ENCODE measurements at places on chromosomes 4 and X.

DNA sequence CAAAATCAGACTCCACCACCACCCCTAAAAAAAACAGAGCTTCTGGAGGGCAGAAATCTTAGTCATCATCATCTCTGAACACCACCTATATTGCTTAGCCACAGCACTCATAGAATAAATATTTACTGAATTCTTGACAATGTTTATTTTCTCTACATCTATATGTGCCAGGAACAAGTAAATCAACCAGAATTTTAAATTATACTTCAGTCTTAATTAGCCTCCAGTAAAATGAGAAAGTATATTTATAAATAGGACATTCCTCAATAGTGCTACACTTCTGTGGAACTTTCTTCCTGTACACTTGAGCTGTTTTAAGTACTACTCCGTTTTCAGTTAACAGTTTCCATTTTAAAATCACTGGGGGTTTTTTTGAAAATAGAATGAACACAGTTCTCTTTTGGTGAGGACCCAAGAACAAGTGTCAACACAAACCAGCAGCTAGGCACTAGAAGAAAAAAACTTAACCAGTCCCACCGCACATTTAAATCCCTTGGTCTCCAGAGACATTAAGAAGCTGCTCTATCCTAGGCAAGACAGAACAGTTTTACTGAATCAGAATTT is 25.5 kb downstream of the SMIM14 start:
- DNase-seq, result no peak

DNA sequence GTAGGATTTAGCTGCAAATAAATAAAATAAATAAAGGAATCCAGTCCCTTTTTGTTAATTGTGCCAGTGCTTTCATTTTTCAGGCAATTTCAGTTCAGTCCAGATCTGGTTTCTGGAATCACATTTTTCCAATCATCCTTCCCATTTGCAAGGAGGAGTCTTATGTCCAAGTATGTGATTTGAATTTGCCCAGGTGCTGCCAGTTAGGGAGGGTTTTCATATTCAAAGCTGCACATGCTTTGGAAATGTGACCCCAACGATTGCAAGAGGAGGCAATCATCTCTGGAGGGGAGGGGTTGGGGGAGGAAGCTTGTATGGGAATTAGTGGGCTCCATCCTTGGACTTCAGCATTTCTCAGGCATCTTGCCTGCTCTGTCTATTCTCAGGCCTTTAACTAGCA is 4.4 kb downstream of the PLAC1 start:
- no peak for DNase-seq

DNA sequence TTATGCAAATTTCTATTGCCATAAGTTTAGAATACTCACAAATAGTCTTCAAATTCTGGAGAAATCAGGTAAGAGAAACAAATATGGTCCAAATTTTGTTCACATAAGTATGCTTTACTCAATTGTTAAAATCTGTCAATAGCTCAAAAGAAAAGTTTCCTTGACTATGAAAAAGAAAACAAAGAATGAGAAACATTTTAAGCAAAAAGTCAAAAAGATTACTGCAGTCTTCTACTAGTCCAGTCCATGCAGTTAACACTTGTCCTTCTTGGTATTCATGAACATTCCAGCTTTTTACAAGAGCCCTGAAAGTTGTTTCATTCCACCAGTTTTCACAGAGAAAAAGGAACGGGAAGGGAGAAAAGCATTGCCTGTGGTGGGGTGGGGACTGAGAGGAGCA is 54.7 kb upstream of the ZXDA start:
- no peak for DNase-seq

GRCh38 chrX:18702362-18703195 is 4.9 kb upstream of the PPEF1 start:
- no peak for DNase-seq

- no peak for DNase-seq
These were observed 50.8 kb downstream of the TMEM165 start for GRCh38 chr4:55446578-55446922.

- no peak for DNase-seq
These were observed 30.7 kb downstream of the SEPTIN11 start for GRCh38 chr4:76980261-76980660.

GRCh38 chrX:114924423-114924822 is 93.0 kb downstream of the IL13RA2 start:
- no peak for DNase-seq

- DNase-seq, result no peak
These were observed 153.4 kb downstream of the PPARGC1A start for GRCh38 chr4:23736466-23736865.

DNA sequence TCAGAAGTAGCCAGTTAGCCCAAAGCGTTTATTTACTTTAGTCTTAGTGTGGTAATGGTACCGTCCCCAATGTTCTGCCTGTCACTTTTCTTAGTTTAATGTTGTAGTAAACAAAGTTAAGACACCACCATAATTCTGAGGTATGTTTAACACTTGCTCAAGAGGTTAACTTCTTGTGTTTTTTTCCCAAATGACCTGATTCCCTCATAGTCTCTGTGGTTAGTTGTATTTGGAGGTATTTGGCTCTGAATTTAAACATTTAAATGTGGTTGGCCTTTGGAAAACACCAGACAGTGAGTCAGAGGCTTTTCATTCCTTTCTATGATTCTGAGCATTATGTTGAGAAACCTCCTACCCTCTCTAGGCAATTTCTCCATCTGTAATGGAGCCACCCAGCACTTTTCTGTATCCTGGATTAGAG is 47.9 kb downstream of the CXCL1 start:
- no peak for DNase-seq

DNA sequence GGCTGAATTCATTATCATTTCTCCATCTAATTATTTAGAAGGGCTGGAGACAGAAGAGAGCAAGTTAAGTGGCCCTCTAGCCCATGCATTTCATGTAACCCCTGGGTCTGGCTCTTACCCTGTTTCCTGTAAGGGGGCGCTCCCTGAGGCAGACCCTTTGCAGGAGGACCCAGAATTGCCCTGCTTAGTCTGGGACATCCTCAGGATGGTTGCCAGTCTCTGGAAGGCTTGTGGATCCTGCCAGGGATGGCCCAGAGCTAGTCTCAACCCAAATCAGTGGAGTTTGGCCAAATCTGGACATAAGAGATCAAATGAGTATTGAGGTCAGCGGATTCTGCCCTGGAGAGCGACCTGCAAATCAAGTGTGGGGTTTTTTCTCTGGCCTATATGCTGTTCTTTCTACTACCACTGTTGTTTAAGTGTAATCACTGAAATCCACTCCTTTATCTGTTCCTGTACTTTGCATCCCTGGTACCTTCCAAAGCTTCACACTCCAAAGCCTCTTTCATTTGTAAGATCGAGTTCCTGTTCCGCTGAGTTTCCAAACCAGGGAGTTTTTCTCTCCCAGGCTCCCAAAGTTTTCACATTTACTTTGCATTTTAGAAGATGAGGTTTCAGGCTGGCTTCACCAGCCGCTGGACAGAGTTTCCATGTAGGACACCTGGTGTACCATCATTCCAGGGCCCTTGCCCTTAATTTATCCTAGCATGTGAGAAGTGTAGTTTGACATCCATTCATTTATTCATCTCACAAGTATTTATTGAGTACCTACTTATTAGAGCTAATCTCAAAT is 6.3 kb downstream of the KLF3 start:
- DNase-seq, result no peak

- DNase-seq, result no peak
These were observed 267.5 kb upstream of the AGTR2 start for GRCh38 chrX:115902995-115903394.

DNA sequence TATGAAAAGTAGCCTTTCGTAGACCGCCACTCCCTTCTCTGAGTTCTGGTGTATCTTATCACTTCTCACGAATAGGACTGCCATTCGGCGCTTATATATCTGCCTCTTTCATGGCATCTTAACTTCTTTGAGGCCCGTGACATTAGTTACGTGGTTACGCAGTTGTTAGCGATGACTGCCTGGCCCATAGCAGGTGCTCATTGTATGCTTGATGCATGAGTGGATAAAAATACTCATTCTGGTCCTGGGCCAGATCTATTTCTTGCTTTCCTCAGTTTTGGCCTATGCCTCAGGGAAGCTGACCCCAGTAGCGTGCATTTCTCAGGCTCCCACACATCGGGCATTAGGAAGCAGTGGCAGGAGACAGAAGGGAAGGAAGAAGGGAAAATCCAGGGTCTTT is 60.7 kb upstream of the PITX2 start:
- no peak for DNase-seq

GRCh38 chr4:94410678-94411206 is 41.0 kb upstream of the PDLIM5 start:
- no peak for DNase-seq

DNA sequence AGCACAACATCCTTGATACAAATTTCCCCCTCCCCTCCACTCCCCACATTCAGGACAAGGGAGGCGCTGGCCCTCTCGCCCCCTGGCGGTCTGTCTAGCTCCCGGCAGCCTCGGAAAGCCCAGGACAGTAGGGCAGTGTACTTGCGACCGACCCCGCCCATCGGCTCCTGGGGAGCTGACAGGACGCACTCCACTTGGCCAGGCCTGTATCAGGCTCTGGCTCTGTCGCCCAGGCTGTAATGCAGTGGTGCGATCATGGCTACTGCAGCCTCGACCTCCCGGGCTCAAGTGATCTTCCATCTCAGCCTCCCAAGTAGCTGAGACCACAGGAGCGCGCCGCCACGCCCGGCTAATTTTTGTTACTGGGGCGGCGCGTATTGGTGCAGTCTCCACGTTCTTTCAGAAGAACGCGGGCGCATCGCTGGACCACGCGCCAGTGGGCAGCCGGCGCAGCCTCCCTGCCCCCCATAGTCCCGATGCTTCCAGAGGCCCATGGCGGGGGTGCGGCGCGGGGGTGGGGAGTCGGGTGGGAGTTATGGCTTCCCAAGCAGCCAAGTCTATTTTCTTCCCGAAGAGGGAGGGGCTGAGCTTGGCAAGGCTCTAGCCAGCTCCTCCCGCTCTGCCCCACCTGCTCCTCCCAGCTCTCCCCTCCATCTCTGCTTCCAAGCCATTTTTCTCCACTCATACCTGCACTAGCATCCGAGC is 7.8 kb upstream of the AKAP14 start:
- DNase-seq, result no peak

DNA sequence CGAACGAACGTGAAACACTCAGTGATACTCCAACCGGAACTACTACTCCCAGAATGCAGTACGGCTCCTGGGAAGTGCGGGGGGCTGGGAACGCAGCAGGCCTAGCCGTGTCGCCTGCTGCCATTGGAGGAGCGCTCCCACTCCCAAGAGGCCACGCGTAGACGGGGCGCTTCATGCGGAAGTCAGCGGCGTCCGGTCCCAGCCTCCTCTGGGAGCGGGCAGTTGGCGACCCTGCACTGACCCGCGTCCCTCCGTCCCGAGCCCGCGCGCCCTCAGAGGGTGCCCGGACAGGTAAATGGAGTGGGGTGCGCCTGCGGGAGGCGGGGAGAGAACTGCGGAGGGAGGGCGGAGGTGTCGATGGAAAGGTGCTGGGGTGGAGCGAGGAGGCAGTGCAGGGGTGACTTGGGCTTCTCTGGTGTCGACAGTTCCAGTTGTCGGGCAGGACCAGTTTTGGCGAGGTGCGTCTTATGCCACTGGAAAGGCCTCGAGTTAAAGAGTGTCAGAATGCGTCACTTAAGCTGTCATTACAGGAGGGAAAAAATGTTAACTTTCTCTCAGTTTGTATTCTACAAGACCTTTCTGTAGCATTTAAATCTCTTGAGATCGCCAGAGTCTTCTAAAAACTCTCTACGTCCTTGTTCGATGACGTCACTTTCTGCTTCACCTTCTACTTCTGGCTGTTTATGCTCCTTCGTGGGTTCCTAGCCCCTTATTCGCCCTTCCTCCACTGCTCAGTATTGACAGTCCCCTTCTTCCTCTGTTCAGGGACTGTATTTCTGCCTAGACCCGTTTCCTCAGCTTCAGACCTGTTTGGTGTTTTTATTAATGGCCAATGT is at the start of gene VAMP7:
TSS of gene VAMP7 (plus strand) at position 188 of the 836 bp plus-strand sequence. CDS start 8,122 bp downstream, outside the sequence.
- peak; percentile 60 for DNase-seq

GRCh38 chr4:2927016-2927695 is 36.0 kb downstream of the NOP14 start:
- DNase-seq, result no peak

DNA sequence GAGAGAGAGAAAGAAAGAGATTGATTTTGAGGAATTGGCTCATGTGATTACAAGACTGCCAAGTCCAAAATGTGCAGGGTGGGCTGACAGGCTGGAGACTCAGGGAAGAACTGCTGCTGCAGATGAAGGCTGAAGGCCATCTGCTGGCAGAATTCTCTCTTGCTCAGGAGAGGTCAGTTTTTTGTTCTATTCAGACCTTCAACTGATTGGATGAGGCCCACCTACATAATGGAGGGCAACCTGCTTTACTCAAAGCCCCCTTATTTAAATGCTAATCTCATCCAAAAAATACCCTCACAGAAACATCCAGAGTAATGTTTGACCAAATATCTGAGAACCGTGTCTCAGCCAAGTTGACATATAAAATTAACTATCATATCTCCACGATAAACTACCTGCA is 38.2 kb upstream of the MAMLD1 start:
- no peak for DNase-seq

GRCh38 chr4:1090036-1090435 is 23.3 kb downstream of the RNF212 start:
- DNase-seq, result no peak

DNA sequence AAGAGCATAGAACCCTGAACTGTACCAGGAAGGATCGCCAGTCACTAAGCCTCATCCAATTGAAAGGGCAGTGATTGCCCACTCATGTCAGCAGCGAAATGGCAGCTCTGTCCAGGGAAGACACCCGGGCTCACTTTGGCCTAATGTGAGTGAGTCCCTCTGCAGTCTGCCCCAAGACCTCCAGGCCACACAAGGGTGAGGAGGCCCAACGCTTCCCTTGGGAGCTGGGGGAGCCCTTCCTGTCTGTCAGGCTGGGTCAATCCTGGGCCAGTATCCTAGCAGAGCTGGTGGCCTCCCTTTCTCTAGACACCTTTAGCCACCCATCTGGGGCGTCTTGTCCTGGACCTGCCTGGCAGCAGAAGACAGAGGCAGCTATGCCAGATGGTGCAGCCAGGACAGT is 39.6 kb upstream of the GPC4 start:
- no peak for DNase-seq

DNA sequence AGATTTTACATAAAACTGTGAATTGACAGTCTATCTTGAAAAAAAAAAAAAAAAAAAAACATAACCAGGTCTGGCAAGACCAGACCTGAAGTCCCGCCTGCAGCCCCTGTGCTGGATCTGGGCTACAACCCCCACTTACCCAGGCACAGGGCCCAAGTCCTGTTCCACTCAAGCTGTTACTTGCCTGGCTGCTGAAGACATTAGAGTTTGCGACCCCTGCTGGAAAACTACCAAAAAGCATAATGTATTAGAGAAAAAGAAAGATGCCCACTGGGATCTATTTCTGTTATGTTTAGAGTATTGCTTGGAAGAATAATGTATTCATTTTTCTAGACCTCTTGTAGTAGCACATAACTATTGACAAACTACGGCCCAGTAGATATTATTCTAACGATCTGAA is 4.7 kb downstream of the HS3ST1 start:
- DNase-seq, result no peak

DNA sequence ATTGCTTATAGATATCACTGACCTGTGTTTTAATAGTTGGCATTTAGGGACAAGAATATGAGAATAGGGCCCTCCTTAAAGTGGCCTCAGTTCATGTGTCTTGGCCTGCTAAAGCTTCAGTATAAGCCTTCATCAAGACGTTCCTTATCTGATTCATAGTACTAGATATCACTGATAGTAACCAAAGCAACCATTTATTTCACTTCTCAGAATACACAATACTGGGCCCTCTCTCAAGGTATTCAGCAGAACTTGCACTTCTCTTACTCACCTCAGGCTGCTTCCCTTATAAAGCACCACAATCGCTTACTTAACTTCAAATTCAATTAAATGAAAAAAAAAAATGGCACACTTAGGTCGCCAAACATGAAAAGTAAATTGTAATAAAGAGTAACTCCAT is 259.4 kb upstream of the PCDH7 start:
- DNase-seq, result no peak

- no peak for DNase-seq
These were observed 83.2 kb downstream of the FUNDC1 start for GRCh38 chrX:44459501-44459900.

Data from stimulated activated CD8-positive, alpha-beta memory T cell treated with anti-CD3 and anti-CD28 coated beads, Interleukin-2, amount 100 ng/mL, for 1 hour (primary cell).